Cardiac muscle cell (in vitro differentiated cells and primary cell): ENCODE measurements at places on chromosomes 12 and 14. TPM values are rescaled to one million over a fixed set of nuclear protein-coding genes. Genes with fewer than 3 reads are reported as not detected.
A peak's percentile ranks its signal among the peaks of the same experiment; 100 is the strongest.

DNA sequence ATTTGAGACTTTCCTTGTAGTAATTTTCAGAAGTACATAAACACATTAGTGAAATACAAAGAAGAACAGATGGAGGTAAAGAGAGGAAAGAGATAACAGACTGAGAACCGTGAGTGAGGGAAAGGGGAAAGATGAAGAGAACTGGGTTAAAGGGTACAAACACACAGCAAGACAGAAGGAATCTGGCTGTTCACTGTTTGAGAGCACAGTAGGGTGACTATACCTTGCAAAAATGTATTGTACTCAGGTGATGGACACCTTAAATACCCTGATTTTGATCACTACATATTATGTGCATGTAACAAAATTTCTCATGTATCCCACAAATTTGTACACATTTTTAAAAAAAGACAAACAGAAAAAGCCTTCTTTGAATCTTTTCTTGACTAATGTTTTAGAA, 2.7 kb upstream of the TRHDE start:
- no peak for DNase-seq

- peak; percentile 77 for DNase-seq
Measured at GRCh38 chr14:68688872-68689371, 103.9 kb downstream of the ZFP36L1 start.

DNA sequence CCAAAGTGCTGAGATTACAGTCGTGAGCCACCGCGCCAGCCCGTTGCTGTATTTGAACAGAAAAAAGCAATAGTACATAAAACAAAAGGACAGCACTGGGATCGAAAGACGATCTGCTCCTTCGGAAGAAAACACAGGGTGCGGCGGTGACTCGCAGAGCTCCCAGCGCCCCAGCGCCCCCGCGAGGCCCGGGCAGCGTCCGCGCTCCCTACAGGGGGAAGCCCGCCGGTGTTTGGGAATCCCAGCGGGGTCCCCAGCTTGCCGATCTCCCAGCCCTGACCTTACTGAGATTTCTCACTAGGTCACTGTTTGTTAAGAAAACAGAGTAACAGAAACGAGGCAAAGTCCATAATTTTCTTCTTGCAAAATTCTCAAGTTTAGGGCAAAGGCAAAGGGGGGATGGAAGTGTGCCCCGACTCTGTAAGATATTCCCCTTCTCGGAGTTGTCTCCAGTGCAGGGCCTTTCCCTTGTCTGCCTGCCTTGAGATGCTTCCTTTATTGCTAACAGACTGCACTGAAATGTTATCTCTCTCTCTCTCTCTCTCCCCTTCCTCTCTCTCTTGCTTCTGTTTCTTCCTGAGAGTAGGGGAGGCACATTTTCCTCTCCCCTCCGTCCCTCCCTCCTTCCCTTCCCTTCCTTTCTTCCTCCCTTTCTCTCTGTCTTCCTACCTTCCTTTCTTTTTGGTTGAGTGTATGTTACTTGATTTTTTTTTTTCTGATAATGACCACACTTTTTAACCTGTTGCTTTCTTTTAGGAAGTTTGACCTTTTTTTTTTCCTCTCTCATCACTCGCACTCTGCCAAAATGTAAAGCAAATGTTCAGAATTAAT, 91.9 kb downstream of the TMEM30B start:
- DNase-seq = peak; percentile 67

- DNase-seq = no peak
Measured at GRCh38 chr14:97446087-97446486, 648.9 kb downstream of the VRK1 start.

- DNase-seq = no peak
Measured at GRCh38 chr12:43285159-43285598, 266.8 kb downstream of the ADAMTS20 start.

GRCh38 chr12:42809226-42809625, 219.7 kb upstream of the PRICKLE1 start:
- DNase-seq = peak; percentile 46

DNA sequence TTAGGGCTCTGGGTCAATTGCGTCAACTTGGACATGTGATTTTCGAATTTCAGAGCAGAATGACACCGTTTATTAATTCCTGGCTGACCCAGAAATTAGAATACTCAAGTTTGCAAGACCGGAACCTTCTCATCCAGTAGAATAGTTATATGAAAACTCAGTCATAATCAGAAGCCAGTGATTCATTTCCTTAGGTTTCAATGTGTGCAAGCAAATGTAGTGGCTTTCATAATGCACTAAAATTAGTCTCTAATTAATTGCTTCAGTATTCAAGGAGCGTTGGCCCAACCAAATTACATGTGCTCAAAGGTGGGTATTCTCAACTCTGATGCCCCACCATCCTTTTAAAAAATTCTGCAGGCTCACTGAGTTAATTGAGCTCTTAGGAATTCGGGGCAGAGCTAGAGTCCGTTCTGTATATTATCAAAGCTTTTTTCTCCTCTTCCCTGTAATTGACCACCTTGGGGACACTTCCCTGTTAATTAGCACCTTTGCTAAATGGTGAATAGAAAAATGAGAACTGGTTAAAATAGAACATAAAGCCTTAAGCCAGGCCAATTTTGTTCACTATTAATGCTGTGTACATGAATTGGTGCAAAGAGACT, 55.4 kb downstream of the DAO start:
- DNase-seq = no peak

DNA sequence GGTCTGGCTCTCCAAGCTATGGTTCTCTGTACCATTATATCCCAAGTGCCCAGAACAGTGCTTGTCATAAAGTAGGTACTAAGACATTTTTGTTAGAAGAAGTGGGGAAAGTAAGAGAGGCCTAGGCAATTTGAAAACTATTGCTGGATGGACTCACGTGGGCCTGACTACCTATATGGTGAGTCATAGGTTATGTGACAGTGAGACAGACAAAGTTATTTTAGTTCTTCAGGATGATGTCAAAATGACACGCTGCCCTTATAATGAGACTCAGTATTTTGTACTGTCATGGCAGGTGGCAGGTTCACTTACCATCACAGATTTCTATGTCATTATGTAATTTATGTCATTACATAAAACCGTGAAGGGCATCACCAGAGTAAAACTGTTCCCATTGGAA, 53.1 kb downstream of the PARP11 start:
- DNase-seq = no peak

DNA sequence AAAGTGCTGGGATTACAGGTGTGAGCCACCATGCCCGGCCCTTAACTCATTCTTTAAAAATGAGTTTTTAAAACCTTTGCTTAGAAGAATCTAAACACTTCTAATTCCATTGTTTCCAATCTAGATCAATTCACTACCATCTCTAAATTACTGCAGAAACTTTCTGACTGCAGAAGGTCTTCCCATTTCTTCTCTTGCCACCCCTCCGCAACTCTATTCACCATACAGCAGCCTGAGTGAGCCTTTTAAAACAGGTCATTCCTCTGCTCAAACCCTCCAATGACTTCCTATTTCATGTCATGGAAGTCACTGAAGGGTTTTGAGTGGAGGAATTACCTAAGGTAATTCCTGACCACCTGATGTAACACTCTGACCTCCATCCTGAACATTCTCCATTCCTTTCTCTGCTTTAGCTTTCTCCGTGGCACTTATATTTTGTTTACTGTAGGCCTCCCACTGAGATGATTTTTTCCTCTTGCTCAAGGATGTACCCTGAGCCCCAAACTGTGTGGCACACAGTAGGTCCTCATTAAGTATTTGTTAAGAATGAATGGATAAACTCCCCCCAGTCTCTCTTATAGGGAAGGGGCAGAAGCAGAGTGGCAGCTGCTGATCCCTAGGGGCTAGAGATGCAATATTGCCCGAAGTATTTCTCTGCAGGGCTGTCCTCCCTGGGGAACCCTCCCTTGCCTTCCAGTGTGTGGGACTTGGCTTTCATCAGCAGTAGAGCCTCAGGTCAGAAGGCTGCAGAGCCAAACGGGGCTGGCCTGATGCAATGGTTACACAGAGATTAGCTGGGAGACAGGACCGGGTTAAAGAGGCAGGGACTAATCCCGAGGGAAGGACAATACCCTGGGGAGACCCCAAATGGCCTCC, 1.2 kb downstream of the DDIT3 start:
- DNase-seq = peak; percentile 80

DNA sequence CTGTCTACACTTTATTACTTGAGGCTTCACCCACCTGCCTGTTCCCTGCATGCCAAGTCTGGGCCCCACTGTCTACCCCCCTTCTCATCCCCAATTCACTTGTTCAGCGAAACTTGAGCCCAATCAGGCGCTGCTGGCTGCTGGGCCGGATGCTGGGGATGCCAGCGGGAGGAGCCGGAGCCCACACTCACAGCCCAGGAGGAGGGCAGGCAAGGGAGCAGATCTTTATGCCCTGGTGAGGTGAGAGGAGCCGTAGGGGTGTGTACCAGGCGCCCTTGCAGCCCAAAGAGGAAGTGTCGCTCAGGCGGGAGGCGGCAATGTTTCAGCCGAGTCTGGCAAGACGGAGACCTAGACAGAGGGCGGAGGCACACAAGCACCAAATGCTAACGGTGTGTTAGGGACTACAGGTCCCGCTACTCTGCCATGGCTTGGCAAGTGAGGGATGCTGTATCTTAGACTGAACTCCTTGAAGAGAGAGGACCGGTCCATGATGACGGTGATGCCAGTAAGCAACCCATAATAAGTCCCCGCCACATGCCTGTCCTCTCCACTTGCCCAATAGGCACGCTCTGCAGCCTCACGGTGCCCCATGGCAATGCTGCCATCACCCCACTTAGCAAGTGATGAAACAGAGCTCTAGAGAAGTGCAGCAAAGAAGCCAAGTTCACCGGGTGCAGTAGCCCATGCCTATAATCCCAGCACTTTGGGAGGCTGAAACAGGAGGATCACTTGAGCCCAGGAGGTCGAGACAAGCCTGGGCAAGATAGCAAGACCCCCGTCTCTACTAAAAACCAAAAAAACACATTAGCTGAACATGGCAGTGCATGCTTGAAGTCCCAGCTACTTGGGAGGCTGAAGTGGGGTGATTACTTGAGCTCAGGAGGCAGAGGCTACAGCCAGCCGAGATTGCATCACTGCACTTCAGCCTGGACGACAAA, 41.6 kb downstream of the LRRC74A start:
- DNase-seq = no peak

DNA sequence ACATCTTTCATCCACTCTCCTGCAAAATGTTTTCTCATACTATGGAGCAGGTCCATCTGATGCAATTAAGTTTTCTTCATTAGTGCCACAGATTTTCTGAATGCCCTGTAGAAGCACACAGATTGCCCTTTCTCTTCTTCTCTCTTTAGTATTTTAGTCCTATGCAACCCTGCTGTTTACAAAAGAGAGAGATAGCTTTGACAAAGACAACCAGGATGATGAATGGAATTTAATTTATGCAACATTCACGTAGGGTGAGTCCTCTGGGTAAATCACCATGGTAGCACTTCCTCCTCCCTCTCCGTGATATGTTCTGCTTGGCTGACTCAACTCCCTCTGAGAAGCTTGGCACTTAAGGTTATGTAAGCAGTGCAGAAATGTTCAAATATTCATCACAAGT, 400.9 kb upstream of the PDE3A start:
- peak; percentile 95 for DNase-seq

GRCh38 chr12:108609537-108610335, 11.9 kb upstream of the TMEM119 start:
- DNase-seq = peak; percentile 34

DNA sequence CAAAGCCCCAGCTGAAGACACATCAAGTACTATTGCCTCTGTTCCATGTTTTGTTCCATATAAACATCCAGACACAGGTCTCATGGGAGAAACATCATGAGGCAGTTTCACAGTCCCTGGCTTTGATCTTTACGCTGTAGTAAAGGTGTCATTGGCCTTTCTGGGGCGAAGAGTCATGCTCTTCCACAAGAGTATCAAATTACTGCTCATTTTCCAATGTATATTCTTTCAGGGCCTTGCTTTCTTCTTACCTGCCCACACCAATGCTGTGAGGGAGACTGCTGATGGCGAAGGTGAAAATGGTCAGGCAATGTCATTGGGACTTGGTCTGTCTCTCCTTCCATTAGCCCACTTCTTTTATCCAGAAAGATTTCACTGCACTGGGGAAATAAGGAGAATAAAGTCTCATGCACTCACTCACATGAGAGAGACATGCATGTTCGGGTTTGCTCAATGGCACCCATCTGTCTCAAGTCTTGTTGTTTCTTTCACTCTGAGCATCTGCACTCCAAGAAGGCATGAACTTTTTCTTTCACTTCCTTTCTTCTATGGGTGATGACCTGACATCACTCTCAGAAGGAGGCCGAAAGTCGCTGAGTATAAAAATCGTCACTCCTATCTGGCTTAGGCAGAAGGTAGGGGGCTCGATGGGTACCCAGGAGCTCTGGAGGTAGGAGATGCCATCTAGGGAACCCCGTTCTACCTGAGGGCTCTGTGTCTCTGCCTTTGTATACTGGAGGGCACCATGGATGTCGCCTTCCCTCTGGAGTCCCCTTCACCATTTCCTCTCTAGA, 1.3 kb upstream of the JDP2 start:
- no peak for DNase-seq

Gene SERPINA9
- total RNA-seq = not detected in 2 replicates

Gene PTCSC3
- total RNA-seq = not detected in 2 replicates

Gene KCNA5
- total RNA-seq = 5.1 TPM in 2 replicates

Gene DPF3
- total RNA-seq = 40.8 and 84.8 TPM in 2 replicates

Gene MYF6
- total RNA-seq = not detected in 2 replicates

Gene SLCO1B1
- not detected in 2 replicates for total RNA-seq
